ENCODE measurements at places on chromosomes 1 and 21.

DNA sequence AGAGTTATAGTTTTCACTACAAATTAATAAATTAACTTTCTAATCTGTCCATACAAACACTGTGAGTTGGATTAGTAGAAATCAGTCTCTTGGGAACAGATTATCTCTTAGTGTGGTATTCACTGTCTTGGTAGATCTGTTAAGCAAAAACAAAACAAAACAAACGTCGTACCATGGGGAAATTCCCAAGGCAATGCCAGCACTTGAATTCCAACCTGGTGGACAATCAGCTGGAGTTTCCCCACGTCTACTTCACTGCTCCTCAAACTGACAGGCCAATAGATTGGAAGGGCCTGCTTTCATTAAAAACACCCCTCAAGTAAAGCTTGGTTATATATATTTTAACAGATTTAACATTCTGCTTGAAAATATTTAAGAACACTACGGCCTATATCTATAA, 31.9 kb downstream of the GDAP2 start:
- DNase-seq, result no peak

DNA sequence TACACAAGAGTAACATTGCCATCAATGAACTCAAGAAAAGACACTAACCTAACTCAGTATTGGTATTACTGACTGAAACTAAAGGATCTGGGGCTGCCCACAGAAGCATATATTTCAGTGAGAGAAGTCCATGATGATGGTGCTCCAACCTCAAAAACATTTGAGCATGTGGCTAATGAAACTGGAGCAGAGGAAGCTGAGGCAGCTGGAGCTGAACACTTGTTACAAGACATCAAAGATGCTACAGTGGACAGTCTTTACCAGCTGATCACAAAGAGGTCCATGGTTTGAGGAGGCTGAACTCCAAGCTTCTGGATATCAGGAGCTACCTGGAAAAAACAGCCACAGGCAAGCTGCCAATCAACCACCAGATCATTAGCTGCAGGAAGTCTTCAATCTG, 42.2 kb upstream of the TTC39A start:
- DNase-seq, result no peak

DNA sequence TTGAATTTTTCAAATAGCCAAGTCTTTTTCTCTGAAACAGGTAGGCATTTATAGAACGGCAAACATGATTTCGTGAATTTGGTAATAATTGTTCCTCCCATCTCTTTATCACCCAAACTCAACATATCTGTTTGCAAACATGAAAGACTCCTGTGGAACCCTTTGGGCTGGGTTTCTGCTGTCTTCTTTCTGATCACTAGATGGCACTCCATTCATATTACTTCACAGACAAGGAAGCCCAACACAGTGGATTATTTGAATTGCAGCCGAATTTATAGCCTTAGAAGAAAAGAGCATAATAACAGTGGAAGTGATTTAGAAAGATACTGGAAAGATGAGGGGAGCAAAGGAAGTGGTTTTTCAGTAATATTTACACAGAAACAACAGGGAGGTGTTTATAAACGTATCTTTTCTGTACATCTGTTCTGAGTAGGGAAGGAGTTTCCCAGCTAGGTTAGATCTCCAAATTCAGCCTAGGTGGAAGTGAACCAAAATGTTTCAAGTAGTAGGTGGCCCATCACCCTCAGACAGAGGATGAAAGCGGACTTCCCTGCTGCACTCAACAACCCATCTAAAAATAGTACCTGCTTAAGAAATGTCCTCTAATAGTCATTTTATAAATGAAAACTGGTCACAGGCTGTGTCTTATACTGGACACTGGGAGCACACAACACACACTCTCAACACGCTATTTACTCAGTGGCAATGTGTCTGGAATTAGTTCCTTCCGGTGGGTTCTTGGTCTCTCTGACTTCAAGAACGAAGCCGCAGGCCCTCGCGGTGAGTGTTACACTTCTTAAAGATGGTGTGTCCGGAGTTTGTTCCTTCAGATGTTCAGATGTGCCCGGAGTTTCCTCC, 67.6 kb downstream of the MAP3K21 start:
- DNase-seq, result no peak

DNA sequence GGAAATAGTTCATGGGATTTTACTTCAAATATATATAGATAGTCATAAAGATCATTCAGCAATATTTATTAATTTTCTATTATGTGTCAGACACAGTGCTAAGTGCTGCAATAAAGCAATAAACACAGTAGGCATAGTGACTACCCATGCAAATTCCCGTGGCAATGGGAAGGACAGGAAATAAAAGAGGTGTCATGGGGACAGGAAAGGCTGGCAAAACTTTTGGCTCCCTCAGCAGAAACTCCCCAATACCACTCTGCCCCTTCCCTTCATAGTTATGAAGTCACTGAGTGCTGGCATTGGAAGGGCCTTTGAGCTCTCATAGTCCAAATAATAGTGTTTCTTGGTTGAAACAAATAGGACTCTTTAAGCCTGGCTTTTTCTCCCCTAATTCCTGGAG, 104.4 kb upstream of the DPT start:
- no peak for DNase-seq

GRCh38 chr1:37932759-37933158, 14.1 kb downstream of the INPP5B start:
- DNase-seq, result no peak

GRCh38 chr1:40396420-40396819, 22.9 kb downstream of the SMAP2 start:
- no peak for DNase-seq

DNA sequence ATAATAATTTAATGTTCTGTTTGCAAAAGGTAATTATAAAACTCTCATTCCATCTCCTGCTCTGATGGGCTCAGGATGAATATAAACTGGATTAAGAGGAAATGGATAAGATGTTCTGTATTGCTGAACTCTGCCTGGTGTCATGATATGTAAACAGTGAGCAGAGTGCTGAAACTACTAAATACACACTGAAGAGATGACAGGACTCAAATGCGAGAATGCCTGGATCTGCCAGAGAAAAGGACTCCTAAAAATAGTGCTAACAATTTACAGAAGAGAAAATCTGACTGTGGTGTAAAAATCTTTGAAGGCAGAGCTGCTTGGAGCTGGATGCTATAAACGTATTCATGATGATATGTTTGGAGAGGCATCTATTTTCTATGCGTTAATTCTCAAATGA, 303.2 kb downstream of the RWDD3 start:
- DNase-seq, result no peak

DNA sequence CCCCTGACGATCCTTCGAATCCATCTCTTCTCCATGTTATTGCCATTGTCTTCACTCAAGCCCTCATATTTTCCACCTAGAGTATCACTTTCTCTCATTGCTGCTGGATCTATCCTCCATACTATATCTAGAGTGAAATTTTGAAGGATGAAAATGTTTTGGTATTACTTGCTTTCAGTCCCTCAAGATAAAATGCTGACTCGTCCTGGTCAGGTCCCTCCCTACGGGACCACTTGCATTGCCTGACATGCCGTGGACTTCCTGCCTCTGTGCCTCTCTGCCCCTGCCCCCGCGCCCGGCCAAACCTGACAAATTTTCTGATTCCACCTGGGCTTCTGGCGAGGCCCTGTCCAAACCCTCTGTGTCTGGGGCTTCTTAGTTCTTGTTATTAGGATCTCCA, 23.6 kb downstream of the SPATA46 start:
- DNase-seq, result no peak

- no peak for DNase-seq
Observed at GRCh38 chr1:240667351-240667750, 55.4 kb upstream of the GREM2 start.

Measured in esophagus squamous epithelium (tissue), 5 donors.